ENCODE measurements at places on chromosomes 1 and 21.

GRCh38 chr1:7644086-7644485, 127.0 kb upstream of the VAMP3 start:
- no peak for DNase-seq

DNA sequence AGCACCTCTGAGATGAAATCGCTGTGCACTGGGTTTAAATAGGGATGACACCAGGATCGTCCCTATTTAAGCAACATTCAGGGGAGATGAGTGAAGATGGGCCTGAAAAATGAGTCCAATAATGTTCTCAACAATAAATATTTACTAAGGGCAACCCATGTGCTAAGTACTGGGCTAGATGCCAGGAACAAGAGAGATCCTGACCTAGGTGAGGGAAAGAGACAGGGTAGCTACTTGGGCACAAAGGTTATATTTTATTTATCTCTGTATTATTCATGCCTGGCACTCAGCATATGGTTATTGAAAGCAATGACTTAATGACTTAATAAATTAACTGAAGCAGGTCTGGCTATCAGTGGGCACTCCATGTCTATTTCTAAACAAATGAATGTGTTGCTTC, 27.4 kb upstream of the AVPR1B start:
- no peak for DNase-seq

DNA sequence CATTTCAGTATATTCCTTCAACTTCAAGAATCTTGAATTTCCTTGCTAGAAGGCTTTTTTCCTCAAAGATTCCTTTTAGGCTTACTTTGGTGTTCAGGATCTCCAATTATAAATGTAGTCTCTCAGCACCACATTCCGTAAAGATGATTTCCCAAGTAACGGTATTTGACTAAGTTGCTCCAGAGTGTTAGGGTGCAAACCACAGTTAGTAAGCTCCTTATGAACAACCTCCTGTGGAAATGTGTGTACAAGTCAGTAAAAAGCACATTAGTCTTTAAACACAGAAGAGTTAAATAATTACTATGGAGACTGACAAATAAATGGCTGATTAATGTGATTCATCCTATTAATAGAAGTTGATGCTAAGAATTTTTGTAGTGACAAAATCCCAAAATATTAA, 10.3 kb downstream of the DONSON start:
- DNase-seq = no peak

DNA sequence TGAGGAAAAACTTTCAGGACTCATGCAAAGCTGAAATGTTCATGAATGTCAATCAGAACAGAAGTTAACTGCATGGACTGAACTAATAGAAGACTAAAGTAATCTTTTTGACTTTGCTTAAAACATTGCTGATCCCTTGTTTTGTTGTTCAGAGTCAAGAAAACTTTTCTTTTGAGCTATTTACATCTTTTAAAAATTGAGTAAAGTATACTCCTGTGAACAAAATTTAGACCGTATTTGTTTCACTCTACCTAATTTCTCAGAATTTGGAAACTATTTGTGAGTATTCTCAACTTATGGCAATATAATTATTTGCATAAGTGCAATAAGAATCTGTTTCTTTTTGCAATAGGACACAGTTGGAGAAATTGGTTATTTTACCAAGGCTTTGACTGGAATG, 41.1 kb downstream of the INPP5B start:
- DNase-seq = no peak

GRCh38 chr1:193222056-193222615, 35.7 kb upstream of the B3GALT2 start:
- DNase-seq = no peak

- no peak for DNase-seq
Measured at GRCh38 chr1:3312310-3312897, 142.1 kb upstream of the ARHGEF16 start.

Data from activated CD4-positive, CD25-positive, alpha-beta regulatory T cell (primary cell).